Activated CD8-positive, alpha-beta memory T cell treated with anti-CD3 and anti-CD28 coated beads for 1 hour (primary cell): ENCODE measurements at places on chromosomes 12 and 14.

- no peak for DNase-seq
Measured at GRCh38 chr14:100845341-100845740, 19.4 kb downstream of the MEG3 start.

- DNase-seq = no peak
Measured at GRCh38 chr12:16299403-16299802, 21.9 kb upstream of the SLC15A5 start.

- DNase-seq = no peak
Measured at GRCh38 chr12:124378926-124379325, 84.0 kb downstream of the RFLNA start.

- no peak for DNase-seq
Measured at GRCh38 chr14:73460691-73461127, 2.4 kb upstream of the NUMB start.

- DNase-seq = no peak
Measured at GRCh38 chr14:75196468-75196867, 20.1 kb upstream of the TMED10 start.

- no peak for DNase-seq
Measured at GRCh38 chr12:55385891-55386290, 14.4 kb upstream of the OR6C65 start.

GRCh38 chr12:14619741-14620501 is 52.2 kb upstream of the PLBD1 start:
- no peak for DNase-seq

- no peak for DNase-seq
Measured at GRCh38 chr12:43097471-43097870, 454.5 kb downstream of the ADAMTS20 start.

DNA sequence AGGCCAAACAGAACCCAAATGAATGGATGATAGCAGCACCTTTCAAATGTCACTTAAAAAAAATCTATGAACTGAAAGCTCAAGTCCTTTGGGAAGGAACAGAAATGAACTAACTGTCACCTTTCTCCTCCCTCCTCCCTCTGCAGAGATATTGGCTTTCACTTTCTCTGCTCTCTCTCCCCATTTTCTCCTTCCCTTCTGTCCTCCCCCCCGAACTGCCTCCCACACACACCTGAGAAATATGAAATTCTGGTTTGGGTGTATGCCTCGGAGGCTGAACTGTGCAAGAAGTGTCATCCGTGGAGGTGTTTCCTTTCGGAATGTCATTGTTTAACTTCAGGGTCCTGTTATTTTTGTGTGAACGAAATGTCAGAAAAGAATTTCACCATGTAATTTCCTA is 87.8 kb downstream of the NEDD1 start:
- DNase-seq = no peak

- no peak for DNase-seq
Measured at GRCh38 chr12:10189653-10190052, 10.8 kb downstream of the TMEM52B start.

GRCh38 chr12:66337381-66338010 is 35.2 kb downstream of the HELB start:
- DNase-seq = no peak

DNA sequence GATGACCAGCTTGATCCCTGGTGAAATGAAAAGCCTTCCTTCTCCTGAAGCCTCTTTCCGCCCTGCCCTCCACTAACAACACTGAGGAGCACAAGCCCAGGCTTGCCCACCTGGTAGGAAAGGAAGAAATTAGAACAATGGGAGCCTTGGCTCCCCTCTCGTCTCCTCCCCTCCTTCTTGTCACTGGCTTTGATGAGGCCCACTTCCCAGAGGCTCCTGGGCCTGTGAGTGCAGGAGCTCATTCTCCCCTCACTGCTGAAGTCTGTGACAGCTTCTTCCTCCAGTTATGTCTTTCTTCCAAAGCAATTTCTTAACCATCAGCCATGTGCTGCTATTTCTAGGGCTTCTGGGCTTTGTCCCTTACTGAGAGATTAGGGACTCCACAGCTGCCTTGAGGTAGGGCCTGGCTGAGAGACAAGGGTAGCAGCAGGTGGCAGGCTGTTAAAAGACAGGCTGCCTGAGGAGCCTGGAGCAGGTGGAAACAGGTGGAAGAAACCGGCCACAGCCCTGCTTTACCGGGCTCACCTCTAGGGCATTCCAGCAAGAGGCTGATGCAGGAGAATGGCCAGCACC is 53.6 kb upstream of the SRSF5 start:
- no peak for DNase-seq

DNA sequence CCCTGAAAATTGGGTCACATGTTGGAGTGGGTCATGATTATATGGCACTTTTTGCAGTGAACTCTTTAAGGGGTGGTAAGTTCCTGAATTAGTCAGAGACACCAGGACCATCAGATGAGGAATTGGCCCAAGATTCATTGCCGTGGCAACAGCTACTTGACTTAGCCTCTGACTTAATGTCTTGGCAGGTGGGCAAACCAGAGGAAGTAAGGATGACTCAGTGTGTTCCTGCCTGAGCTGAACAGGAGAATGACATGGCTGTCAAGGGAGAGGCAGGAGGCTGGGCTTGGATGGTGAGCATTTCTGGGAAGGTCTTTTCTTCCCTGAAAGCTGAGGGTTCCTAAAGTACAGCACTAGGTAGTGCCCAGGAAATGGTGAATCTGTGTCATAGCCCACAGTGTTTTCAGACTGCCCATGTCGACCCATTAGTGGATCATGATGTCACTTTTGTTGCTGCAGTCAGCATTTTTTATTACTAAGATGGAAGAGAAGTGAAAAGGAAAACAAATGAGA is 170.1 kb upstream of the PWP1 start:
- DNase-seq = no peak

DNA sequence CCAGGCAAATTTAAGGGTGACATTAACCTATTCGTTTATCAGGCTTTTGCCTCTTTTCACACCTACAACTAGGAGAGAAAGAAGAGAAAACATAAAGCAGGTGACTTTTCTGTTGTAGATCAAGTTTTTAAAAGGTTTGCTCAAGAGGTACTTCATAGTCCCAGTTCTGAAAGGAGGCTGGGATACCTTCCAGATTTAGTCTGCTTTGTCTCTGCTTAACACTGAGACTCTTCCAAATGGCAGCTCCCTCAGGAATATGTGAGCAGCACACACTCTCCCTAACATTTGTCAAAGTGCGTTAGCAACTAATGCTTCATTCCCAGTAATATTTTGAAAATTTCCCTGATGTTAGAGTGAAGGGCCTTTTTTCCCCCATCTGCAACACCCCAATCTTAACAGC is 133.7 kb upstream of the RASSF8 start:
- DNase-seq = no peak

- DNase-seq = no peak
Measured at GRCh38 chr14:40464531-40464930, 1032.3 kb upstream of the FBXO33 start.

DNA sequence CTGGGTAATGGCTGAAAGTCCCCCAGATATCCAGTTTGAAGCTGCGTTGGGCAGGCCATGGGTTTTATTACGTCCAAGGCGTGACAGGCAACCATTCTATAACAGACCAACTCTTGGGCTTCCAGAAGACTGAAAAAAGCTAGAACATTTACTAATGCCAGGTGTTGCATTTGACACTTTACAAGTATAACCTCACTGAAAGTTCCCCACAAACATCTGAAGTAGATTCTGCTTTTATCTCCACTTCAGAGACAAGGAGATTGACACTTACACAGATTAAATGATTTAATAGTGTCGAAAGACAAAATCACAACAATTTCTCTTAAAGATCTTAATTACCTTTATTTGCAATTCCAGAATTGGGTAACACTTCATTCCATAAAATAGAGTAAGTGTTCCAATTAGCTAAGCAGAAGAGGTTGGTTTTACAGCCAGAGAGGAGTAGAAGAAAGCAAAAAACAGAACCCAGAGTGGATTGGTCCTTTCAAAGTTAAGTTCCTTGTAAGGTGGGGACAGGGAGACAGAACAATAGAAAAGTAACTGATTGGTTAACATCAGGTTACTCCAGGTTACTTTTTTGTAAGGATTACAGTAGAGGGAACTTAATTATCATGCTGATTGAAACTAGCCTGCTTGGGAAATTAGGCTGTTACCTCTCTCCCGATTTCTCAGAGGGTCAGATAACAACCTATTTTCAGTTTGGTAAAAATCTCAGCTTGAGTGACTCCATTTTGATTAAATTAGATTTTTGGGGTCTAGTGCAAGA is 11.3 kb downstream of the SOCS2 start:
- DNase-seq = no peak

- DNase-seq = no peak
Measured at GRCh38 chr12:42162965-42163364, 18.3 kb upstream of the GXYLT1 start.

DNA sequence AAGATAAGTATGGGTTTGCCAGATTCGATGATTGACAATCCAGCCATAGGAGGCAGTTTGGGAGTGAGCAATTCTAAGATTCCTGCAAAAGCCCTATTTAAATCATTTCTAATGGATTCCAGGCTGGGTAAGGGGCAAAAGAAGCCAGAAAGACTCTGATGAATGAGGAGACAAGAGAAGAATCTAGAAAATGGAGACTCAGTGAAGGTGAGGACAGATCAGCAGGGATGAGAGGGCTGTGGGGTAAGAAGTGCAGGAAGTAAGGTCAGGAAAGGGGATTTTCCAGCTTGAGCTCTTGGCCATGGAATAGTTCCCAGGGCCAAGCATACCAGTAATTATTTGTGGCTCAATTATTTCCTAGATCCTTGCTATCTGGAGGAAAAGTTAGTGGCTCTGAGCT is 87.3 kb downstream of the TMX1 start:
- no peak for DNase-seq

GRCh38 chr12:59744564-59744963 is 148.7 kb downstream of the SLC16A7 start:
- no peak for DNase-seq

GRCh38 chr14:22996768-22997654 is 12.9 kb downstream of the C14orf93 start:
- DNase-seq = no peak

DNA sequence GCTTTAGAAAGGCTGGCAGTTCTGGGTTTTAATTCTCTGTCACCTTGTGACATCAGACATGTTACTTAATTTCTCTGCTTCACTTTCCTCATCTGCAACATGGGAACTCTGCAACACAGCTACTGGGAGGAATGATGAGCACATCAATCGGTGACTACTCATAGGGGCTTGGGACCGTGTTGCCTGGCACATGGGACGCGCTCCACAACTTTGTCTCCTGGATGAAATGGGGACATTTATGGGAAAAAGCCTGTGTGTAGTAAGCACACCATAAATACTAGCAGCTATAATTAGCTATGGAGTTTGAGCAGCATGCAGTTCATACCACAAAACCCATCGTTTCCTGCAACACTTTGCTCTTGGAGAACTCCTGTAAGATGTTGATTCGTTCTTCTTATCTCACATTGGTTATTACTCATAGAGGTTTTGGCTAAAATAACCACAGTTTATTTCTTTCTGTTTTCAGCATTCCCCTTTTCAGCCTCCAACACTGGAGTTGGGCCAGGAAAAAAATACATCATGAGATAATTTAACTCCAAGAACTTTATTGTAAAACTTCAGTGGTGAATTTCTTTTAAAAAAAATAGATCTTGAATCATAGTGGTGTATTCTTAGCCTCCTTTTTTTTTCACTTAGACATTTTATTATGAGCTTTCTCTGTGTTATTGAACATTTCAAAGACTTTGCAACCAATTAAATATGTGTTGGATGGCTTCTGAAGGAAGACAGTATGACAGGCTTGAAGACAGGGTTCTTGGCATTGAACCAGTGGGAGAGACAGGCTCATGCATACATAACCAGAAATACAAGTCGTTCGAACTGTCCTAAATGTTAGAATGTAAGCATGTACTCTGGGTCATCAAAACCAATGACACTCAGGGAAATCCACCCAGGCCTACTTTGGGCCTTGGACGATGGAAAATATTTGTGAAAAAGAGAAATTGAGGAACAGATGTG is 72.7 kb downstream of the RIN3 start:
- no peak for DNase-seq

DNA sequence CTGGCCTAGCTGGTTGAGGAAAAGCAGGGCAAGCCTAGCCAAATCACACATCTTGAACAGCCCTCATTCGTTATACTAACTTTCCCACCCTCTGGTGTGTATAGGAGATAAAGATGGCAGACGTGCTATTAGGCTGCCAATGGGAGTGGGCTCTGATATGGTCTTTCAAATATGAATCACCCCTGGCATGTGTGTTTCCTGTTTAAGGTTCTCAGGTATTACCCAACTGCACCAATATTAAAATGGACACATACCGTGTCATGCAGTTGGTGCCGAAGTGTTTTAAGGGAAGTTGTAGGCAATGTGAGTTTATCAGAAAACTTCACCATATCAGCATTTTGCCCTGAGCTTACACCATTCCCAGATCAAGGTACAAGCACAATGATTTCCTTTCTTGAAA is 33.4 kb downstream of the CHST11 start:
- no peak for DNase-seq

GRCh38 chr12:3014641-3015040 is 55.4 kb downstream of the TEAD4 start:
- no peak for DNase-seq

GRCh38 chr12:84842406-84843013 is 70.1 kb downstream of the SLC6A15 start:
- DNase-seq = no peak

DNA sequence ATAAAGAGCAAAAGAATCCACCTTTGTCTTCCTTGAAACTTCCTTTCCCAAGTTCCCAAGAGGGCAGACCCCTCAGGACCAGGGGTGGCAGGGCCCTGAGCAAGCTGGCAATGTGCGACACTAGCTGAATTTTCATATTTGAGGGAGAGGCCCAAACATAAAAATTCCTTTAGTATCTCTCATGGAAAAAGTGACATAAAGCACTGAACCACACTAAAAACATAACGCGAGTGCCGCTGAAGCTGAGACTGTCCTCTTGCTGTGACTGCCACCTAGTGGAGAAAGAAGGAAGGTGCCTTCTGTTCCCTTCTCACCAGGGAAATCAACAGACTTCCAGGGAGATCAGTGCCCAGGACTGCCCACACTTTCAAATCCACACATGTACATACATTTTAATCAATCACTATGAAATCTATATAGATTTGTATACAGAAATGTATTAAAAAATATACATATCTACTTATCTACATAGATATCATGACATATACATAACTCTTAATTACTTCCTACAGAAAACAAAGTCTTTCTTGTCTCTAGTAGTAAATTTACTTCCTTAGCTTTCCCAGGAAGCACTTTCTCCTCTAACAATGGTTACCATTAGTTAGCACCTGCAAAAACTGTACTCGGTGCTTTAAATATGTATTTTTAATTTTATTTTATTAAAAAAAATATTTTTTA is 53.8 kb downstream of the SSH1 start:
- peak; percentile 41 for DNase-seq

DNA sequence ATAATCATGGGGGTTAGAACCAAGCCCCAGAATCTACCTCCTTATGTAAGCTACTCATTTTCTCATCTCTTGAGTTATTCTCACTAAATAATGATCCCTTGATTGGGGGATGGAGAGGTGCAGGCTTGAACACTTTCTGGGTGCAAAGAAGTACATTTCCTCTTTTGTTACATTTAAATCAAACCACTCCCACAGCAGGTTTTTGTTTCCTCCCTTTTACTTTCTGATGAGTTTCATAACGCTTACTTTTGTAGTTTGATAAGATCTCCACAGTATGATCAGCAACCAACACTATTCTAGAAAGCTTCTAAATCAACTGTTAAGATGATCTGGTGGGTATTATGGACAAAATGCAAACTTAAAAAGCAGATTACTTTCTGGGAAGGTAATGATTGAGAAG is 20.5 kb downstream of the VCPKMT start:
- DNase-seq = no peak

- no peak for DNase-seq
Measured at GRCh38 chr12:42963988-42964387, 374.4 kb upstream of the PRICKLE1 start.

- no peak for DNase-seq
Measured at GRCh38 chr14:67883717-67884116, 64.1 kb downstream of the RAD51B start.
